ENCODE measurements at places on chromosomes 3 and 15.
A peak's percentile ranks its signal among the peaks of the same experiment; 100 is the strongest.

- no peak for DNase-seq
These were observed 3.7 kb downstream of the SHQ1 start for GRCh38 chr3:72844436-72844993.

DNA sequence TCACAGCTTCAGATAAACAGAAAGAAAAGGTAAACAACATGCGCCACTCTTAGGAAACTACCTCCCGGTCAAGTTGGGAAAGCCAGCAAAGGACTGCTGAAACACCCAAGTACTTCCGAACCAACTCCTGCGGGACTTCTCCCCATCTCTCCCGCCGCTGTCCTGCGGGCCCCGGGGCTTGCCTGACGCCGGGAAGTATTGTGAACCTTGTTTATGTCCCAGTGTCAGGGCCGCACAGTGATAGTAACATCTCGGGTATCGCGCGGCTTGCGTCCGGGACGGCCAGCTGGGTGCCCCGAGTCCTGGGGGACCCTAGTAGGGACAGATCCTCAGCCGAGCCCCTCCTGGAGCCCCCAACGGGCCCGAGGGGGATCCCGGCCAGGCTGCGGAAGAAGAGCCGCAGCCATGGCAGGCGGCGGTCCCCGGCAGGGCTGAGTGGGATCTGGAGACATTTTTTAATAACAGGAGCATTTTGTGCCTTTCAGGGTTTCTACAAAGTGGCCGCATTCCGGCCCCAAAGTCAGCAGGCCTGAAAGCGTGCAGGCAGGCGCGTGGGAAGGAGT lies 756 bp downstream of the CLPX start:
- peak; percentile 17 for DNase-seq

GRCh38 chr15:83733206-83733605 lies 79.3 kb downstream of the ADAMTSL3 start:
- no peak for DNase-seq

- DNase-seq = no peak
These were observed 148.7 kb downstream of the RORA start for GRCh38 chr15:61080221-61081026.

DNA sequence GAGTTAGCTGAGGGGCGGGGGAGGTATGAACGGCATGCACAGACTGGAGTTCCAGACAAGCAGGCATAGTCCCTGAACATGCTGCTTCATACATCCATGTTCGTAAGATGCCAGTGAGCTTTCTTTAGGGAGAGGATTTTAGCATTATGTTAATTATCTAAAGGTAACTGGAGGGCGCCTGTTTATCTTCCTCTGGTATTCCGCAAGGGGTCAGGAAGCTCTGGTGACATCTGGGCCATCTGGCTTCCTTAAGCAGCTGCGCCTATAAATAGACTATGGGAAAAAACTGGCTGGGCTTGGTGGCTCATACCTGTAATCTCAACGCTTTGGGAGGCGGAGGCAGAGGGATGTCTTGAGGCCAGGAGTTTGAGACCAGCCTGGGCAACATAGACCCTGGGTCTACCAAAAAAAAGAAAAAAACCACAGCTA lies 1.5 kb upstream of the FBXO22 start:
- no peak for DNase-seq

All from cerebellum (tissue), 4 donors.